Uterus (tissue), 4 donors: ENCODE measurements at places on chromosomes 16 and 17.

- DNase-seq, result peak; percentile 42
Observed at GRCh38 chr16:1089822-1090619, 6.0 kb downstream of the C1QTNF8 start.

- DNase-seq, result no peak
Observed at GRCh38 chr16:78673884-78674283, 574.4 kb downstream of the WWOX start.

DNA sequence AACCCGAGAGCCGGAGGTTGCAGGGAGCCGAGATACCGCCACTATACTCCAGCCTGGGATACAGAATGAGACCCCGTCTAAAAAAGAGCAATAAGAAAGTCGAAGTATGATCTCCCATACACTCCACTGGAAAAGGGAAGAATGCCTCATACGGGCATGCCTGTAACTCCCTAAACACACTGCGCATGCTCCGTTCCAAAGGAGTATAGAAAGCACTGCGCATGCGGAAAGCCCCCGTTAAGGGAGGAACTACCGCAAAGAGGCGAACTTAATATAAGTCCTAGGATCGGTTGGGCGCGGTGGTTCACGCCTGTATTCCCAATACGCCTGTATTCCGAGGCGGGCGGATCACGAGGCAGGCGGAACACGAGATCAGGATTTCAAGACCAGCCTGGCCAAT lies 313.1 kb upstream of the ERCC4 start:
- DNase-seq, result no peak

GRCh38 chr17:59365383-59365981 lies 34.0 kb downstream of the YPEL2 start:
- peak; percentile 26 for DNase-seq

- DNase-seq, result no peak
Observed at GRCh38 chr16:12087901-12088421, 111.4 kb downstream of the SNX29 start.

- DNase-seq, result no peak
Observed at GRCh38 chr16:68406458-68407152, 41.7 kb downstream of the SMPD3 start.

DNA sequence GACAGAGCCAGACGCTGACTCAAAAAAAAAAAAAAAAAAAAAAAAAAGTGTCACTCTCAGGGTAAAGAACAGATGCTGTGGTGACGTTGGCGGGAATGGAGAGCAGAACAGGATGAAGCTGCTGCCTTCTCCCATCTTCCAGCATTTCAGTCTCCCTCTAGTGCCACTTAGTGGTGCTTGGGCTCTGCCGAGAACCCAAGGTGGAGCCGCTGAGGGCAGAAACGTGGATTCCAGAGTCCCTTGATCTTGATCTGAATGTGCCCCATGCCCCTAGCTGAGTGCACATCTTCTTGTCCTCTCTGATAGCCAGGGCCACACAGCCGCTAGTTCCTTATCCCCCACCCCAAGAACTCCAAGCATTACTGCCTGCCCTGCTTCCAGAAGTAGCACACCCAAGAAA lies 43.2 kb upstream of the FA2H start:
- DNase-seq, result no peak
